ENCODE measurements at places on chromosomes 3 and 15.

DNA sequence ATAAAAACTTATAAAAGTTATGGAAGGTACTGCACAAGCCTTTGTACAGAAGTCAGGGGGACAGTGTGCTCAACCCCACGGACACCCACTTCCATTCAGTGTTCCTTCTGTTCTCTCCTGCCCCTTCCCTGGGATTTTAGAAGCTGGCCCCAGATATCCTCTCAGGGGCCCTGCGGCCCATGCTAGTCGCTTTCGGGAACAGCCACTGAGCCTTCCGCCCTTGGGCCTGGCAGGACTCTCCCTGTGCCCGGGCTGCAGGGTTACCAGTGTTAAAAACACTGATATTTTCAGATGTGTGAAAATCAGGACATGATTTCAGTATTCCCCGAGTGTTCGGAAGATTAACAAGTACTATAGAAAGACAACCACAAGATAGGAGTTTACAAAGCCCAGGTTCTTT, 22.4 kb downstream of the FAN1 start:
- DNase-seq, result no peak

GRCh38 chr3:55285156-55285555, 201.9 kb downstream of the WNT5A start:
- no peak for DNase-seq

DNA sequence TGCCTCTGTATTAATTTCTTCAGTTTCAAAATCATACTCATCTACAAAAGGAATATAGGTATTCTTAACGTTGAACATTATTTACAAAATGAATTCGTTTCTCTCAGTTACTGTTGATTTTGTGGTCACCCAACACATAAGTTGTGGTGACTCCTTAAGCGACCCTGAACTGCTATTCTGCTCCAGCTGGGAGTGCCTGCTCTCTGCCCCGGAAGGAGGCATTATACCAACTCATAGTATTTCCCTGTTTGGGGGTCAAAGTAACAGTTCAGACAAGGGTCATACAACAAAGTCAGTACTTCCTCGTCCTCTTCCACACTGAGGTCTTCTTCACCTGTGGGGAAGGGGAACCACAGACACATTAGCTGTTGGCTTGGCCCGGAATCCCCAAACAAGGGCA, 75.7 kb upstream of the FAM3D start:
- DNase-seq, result no peak

GRCh38 chr15:62591842-62592838, 427.1 kb upstream of the C2CD4B start:
- DNase-seq, result no peak

DNA sequence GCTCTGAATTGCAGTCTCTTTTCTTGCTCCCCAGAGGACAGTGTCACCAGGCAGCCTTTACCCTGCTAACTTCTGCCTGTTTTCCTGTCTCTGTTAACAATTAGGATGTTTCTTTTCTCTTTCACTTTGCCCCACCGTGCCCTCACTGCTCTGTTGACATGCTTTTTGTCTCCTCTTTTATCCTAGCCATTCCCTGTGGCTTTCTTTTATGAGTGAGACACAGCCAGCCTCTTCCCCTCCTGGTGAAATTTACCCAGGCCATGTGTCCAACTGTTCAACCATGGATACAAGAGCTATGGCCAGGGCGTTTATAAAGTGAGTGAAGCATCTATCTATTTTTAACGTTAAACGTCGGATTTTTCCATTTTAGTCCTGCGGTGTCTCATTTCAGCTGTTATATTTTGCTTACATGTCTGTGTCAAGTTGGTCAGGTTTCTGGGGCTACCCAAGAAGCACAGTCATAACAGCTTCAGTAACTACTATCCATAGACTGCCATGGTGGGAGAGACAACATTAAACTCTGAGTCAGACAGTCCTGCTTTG, 443.2 kb upstream of the AZI2 start:
- no peak for DNase-seq

- no peak for DNase-seq
Measured at GRCh38 chr15:39587731-39588530, 7.1 kb downstream of the THBS1 start.

DNA sequence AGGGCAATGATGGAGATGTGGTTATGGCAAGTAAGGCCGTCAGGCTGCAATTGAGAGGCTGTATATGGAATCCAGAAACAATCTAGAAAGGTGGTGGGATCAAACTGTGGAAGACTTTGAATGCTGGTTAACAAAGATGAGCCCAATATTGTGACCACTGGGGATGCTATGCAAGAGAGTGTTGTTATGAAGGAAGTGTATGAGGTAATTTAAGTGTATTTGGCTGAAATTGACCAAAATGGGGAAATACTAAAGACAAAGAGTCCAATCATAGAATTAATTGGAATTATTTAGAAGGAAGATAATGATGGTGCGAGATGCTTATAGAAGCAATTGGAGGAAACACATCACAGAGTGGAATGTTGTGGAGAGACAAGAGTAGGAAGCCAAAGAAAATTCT, 24.5 kb downstream of the BTLA start:
- DNase-seq, result no peak

GRCh38 chr3:130900959-130901358, 7.1 kb downstream of the ATP2C1 start:
- no peak for DNase-seq

DNA sequence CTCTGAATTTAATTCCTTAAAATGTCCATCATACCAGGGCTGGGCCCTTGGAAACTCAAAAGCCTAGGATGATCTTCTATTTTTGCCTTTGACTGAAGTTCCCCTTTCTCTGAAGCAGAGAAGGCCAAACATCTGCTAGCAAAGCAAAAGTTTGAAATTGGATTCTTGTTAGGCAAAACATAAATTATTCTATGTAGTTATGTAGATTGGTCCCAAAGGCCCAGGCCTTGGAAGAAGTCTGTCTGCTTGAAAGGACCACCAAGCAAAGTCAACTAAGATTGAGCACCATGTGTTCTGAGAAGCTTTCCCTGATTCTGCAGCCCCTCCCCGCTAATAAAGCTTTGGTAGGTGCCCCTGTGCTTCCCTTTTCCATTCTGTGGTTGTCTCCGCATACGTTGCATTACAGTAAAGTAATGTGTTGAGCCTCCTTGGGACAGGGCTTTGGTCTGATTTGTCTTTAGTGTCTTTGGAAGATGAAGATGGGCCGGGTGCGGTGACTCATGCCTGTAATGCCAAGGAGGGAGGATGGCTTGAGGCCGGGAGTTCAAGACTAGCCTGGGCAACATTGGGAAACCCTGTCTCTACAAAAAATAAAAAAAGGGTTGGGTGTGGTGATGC, 56.4 kb downstream of the RPL39L start:
- no peak for DNase-seq

DNA sequence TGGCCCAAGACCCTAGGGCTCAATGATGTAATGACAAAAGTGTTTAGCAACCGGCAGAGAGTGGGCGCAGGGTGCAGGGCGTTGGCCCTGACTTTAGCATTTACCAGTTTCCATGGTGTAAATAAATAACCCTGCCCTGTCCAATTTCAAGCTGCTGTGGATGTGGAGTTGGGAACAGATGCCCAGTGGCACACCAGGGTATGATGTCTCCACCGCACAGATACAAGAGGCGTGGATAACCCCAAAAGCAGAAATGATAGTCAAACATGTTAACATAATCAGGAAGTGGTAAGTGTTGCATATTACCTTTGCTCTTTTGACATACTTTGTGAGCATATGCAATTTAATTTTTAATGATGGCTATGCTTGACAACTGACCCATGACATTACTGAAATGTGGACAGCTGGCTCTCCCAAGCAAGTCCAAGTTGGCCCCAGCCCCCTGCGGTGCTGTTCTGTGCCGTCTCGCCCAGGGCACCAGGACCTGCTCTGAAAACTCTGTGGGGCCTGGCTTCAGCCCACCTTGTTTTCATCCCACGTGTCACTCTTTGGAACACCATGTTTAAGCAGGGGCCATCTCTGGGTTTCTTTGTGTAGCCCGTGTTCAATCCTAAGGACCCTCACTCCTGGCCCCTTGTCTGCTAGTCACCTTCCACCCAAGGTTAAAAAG, 10.8 kb upstream of the ANPEP start:
- no peak for DNase-seq

DNA sequence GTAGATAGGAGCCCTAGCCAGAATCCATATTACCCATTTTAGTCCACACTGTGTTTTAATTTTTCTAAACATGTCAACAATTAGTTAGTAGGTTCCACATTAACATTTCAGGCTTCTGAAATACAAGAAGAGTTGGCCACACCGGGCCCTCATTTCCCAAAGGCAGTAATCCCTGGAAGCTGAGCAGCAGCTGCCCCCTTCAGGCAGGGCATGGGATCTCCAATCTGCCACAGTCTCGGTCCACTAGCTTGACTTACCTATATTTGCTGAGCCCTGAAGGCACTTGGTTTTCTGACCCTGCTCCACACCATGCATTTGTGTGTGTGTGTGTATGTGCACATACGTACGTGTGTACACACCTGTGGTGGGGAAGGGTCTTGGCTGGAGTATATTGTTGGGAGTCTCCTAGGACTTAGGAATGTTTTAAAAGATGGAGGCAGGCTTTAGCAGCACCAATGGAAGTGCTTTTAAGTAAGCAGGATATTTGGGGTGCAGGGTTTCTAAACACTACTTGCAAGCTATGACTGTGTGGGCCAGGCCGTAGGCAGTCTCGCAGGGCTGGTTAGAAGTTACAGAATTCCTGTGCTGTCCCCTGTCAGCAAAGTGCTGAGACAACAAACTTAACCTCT, 71.2 kb upstream of the SOX14 start:
- DNase-seq, result peak; percentile 54

DNA sequence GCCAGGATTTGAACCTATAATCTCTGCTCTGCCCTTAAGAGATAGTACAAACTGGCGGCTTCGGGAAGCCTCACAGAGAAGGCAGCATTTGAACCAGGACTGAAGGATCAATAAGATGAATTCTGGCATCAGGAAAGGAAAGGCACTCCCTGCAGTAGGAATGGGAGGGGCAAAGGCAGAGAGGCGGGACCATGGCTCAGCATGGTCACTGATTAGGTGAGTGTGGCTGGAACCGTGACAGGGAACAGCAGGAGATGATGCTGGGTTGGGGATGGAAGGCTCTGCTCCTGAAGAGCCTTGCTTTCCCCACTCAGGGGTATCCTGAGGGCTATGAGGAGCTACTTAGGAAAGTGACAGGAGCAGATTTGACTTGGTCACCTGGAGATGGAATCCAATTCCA, 158.5 kb downstream of the FEZF2 start:
- DNase-seq, result no peak

- no peak for DNase-seq
Measured at GRCh38 chr15:44038755-44039191, 156.3 kb downstream of the FRMD5 start.

GRCh38 chr3:179272385-179272784, 21.5 kb upstream of the KCNMB3 start:
- peak; percentile 31 for DNase-seq

DNA sequence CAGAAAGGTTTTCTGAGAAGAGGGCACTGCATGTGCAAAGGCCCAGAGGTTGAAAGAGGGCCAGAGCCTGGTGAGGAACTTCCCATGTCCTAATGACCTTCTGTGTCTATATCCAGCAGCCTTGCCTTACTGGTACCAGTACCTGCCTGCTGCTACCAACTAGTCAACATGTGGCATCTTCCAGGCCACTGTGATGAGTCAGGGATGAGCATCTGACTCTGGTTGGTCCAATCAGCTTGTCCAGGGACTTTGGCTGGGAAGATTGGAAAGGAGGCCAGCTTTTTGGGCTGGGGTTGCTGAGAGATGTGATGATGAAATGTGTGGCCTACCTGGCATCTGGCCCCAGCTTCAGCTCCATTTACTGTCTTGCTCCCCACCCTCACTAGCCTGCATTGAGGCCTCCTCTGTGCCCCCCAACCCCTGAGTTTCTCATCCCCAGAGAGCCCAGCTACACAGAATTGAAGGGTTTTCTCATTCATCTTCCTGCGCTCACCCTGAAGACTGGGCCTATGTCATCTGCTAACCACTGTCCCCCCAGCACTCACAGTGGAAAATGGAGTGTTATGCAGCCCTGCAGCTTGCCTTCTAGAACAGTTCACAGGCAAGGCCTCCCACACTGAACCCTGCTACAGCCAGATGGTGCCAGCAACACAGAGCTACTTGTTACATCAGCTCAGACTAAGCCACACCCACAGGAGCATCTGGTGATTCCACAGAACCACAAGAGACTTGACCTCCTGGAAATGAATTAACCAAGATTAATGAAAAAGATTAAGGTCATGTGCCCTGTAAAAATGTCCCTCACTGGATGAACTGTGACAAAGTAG, 1.3 kb upstream of the TWF2 start:
- DNase-seq, result peak; percentile 47

DNA sequence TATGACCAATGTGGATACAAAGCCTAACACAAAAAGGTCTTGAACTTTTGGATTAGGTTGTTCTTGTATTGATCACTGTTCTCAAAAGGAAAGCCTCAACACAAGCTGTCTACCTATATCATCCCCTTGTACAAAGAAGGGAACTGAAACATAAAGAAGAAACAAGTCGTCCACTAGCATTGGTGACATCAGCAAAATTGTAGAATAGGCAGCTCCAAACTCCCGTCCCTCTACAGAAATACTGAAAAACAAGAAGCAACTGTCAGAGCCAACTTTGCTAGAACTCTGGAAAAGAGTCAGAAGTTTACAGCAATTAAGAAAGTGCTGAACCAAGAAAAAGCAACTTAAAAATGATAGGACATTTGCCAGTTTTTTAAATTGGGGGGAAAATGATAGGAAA, 7.5 kb upstream of the NR1I2 start:
- no peak for DNase-seq

- no peak for DNase-seq
Measured at GRCh38 chr15:40584191-40584590, 9.9 kb upstream of the KNL1 start.

GRCh38 chr15:42137461-42138261, 18.8 kb downstream of the PLA2G4F start:
- peak; percentile 77 for DNase-seq

DNA sequence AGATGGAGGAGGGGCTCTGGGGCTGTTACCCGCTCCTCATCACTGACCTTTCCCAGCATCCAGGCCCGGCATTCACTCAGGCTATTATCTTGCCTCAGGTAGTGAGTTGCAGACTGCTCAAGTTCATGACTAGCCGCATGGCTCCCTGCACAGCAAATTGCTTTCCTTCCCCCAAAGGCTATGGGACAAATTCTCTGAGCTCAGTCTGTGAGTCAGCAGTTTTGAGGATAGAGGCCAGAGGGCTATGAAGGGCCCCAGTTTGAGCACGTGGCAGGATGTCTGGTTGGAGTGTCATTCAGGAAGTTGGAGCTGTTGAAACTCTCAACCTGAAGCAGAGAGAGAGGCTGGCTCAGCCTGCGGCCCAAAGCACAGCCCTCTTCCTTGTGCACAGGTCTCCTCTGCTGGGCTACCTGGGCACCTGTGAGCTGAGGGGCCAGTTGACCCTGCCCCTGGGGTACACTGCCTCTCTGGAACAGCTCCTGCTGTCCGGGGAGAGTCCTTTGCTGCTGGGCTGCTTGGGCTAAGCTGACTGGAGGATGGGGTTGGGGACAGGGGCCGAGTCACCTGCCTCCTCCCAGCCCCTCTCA, 7.9 kb downstream of the FAH start:
- no peak for DNase-seq

DNA sequence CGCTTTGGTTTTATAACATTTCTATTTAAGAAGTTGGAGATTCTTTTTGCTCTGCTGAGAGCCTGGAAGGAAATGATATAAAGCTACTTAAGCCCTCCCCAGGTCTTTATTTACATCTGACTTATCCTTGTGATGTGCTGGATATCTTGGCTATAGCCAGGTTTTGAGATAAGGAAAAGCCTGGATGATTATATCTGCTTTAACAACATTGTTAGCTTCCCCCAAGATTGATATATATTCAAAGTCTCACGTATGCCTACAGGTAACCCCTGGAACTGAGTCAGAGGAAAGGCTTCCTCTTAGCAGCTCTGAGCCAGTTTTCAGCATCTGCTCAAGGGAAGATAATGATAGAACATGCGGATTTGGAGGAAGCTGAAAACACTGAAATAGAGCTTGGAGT, 61.5 kb upstream of the CRBN start:
- DNase-seq, result no peak

Data from A673 (cell line).